T-helper 17 cell (primary cell): ENCODE measurements at places on chromosomes 2 and 18. TPM values are rescaled to one million over a fixed set of nuclear protein-coding genes. Genes with fewer than 3 reads are reported as not detected.

PKDCC gene
- total RNA-seq = 1.2 TPM

CDH20 gene
- total RNA-seq = 0.21 TPM

HOXD3 gene
- total RNA-seq = not detected

ADAM23 gene
- 16.4 TPM for total RNA-seq

FBXO48 gene
- total RNA-seq = 1.7 TPM

RGPD3 gene
- 0.21 TPM for total RNA-seq

NR4A2 gene
- 213 TPM for total RNA-seq

RTP5 gene
- total RNA-seq = not detected

PMAIP1 gene
- total RNA-seq = 139 TPM

ANKRD36B gene
- total RNA-seq = 66.6 TPM

C2orf78 gene
- total RNA-seq = not detected
